ENCODE measurements at places on chromosomes 12 and 14.

GRCh38 chr12:19110221-19110940 is 19.2 kb upstream of the PLEKHA5 start:
- DNase-seq = no peak

GRCh38 chr12:29728030-29728429 is 55.7 kb downstream of the TMTC1 start:
- no peak for DNase-seq

DNA sequence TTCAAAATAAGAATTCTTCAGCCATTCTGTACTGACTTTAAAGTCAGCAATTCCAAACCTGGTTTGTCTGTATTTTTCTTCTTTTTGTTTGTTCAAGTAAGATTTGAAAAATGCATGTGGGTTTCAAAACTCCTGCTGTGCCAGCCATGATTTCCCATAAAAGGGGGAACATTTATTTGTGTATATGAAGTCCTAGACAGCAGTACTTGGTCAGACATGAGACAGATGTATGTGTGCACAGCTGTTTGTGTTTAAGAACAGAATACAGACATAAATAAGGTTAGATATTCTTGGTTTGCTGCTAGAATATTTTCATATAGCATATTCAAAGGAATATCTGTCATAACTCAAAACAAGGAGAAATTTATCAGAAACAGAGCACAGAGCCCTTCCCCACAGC is 236.0 kb downstream of the ADAMTS20 start:
- no peak for DNase-seq

DNA sequence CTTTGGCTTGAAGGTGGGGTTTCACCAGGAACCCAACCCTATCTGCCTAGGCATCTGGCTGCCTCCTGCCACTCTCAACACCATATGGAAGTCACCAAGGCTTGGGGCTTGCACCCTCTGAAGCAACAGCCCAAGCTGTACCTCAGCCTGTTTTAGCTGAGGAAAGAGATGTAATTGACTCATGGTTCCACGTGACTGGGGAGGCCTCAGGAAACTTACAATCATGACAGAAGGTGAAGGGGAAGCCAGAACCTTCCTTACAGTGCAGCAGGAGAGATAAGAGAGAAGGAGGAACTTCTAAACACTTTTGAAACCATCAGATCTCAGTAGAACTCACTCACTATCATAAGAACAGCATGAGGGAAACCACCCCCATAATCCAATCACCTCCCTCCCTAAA is 26.9 kb downstream of the GLIPR1L1 start:
- no peak for DNase-seq

DNA sequence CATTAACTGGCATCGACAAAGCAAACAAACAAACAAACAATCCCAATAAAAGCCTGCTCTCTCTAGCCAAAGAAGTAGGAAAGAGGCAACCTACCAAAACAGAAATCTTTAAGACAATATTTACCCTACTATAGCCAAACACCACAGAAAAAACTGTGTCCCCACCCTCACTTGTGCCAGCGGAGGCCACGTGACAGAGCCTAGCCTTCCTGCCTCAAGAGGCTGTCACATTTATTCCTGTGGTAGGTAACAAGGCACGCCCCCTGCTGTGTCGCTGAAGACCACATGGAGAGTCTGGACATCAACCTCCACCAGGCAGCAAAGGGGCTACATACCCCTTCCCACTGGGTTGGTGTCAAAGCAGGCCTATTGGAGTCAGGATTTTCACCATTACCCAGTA is 148.1 kb downstream of the LMNTD1 start:
- no peak for DNase-seq
